GM23248 (cell line): ENCODE measurements at places on chromosomes 3 and 15.
A peak's percentile ranks its signal among the peaks of the same experiment; 100 is the strongest.

DNA sequence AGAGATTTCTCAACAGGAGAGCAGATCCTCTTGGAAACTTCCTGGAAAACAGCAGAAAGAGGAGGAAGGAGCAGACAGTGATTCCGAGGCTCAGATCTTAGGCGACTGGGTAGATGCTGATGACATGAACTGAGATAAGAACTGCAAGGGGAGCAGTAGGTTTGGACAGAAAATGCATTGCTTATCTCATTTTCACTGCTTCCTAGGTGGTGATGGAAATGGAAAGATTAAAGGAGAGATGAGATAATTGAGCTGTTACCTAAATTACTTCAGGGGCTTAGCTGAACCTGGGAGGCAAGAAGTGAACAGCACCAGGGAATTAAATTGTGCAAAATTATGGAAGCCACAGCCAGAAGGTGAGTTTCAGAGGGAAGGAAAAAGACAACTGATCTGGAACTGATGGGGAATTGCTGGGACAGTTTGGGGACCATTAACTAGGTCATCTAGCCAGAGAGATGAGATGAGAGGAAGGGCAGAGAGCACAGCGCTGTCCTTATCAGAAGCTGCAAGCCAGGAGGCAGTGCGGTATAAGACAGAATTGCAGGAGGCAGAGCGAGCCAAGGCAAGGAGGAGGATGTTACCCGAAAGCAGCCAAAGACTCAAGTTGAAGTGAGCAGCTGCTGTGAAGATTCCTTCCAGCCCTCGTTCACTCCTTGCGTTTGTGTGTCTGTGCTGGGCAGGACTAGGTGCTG is 140.4 kb downstream of the SRGAP3 start:
- no peak for DNase-seq

GRCh38 chr3:152399374-152399773 is 130.6 kb downstream of the MBNL1 start:
- DNase-seq: peak; percentile 82

DNA sequence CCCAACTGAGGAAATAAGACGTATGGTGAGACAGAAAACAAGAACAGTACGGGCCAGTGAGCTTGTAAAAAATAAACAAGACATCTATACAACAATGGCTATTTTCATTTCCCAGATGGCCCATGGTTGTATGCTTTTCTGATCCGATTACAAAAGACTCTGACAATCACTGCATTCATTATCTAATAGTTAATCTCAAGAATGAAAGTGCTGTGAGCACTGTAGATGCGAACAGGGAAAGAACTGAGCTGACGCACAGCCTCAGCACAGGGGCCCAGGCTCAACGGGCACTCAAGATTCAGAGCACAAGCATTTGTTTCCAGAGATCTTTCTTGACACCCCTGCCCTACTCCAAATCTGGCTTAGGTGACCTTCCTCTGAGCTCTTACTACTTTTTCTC is 6.9 kb downstream of the MTMR10 start:
- DNase-seq: no peak

DNA sequence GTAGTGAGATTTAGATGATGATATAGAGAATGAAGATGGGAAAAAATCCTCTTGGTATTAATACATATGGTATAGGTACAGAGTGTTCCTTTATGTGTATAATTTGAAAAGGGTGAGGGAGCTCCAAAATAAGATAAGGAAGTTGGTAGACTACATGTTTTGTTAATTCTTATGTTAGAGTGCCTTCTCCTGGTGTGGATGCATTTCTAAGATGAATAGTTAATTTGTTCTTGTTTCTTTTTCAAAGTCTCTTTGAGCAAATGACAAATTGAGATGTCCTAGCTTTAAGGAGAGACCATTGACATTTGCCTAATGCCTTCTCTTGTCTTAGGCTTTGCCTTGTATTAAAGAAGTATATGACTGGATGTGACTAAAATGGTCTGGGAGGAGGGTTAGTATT is 34.1 kb downstream of the AKAP13 start:
- peak; percentile 28 for DNase-seq
